Activated naive CD8-positive, alpha-beta T cell treated with anti-CD3 and anti-CD28 coated beads, Interleukin-2, amount 50 U/mL, for 24 hours (primary cell): ENCODE measurements at places on chromosomes 3 and 15.

DNA sequence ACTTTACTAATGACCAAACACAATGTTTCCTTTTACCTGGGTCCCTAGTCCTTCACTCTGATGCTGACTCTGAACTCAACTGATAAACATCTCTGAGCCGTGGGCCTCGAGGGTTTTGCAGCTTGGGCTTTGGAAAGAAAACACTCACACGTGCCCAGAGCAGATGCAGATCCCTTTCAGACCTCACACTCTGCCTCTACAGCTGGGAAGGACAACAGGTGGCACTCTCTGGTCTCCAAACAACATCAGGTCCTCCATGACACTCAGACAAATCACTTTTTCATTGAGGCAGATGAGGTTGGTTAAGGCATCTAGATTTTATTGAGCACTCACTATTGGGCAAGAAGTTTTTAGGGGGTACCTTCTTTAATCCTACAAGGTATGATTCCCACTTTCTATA lies 64.7 kb upstream of the NTRK3 start:
- no peak for DNase-seq

DNA sequence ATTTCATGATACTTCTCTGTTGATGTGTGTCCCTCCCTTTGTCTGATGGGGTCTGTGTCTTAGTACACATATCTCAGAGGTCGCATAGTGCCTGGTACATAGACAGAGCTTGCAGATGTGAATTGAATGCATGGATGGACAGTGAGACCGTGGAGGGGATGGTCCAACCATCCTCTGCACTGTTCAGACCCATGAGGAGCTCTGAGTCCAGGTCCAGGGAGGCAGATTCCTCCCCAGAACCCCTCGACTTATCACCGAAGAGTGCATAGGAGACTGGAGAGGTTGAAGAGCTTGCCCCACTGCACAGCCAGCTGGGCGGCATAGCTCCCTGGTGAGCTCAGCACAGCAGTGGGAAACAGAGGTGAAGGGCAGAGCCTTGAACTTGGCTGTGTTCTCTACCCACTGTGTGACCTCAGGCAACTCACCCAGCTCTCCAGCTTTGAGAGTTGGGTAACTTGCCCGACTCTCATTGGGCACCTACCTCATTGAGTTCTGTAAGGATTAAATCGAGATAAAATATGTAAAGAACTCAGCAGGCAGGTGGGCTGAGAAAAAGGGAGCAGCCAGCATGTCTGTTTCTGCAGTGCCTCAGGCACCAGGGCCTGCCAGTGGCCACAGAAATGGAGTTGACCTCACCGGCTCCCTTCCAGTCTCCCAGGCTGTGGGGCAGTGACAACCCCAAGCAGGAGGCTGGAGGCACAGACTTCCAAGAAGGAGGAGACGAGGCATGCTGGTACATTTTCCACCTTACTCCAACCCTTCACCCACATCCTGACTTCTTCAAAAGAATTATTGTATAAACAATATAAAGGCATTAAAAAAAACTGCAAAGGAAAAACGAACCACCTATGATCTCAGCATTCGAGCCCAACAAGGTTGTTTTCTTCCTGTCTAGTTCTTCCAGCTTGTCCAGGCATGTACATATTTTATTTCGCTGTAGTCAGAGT lies 54.1 kb upstream of the TFRC start:
- no peak for DNase-seq

GRCh38 chr3:18868911-18869689 lies 279.2 kb upstream of the KCNH8 start:
- DNase-seq, result peak; percentile 46

GRCh38 chr3:66317750-66318376 lies 97.1 kb downstream of the SLC25A26 start:
- no peak for DNase-seq

DNA sequence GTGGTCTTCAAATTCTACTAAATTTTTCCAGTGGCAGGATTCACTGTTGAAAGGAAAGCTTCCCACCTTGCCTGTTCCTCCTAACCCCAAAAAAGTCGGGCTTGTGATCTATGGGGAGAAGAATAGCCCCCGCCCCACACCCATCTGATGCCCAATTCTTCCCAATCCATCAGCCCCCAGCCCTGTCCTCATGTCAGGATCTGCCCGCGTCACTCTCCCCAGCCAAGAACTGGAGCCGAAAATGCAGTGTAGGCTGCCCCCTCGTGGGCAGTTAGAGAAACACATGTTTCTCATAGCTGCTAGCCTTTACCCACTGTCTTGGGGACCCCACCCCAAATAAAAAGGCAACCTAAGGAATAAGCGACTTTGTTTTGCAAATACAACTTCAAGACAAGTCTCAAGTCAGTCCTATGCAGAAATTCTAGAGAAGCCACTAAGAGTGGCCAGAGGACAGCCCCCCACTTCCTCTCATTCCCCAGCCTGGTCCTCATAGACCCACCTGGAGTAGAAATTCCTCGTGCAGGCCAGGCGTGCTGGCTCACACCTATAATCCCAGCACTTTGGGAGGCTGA lies 13.0 kb upstream of the CSK start:
- DNase-seq, result peak; percentile 69

DNA sequence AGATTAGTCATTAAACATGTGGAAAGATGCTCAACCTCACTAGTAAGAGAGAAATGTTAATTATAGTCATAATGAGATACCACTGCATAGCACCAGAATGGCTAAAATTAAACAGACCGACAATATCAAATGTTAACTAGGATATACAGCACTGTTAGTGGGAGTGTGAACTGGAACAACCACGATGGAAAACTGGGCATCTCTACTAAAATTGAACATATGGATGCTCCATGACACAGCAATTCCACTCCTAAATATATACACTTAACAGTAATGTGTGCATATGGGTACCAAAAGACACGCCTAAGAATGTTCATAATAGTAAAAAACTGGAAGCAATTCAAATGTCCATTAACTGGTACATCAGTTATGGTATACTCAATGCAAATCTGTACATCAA lies 41.5 kb downstream of the CRTAP start:
- no peak for DNase-seq

DNA sequence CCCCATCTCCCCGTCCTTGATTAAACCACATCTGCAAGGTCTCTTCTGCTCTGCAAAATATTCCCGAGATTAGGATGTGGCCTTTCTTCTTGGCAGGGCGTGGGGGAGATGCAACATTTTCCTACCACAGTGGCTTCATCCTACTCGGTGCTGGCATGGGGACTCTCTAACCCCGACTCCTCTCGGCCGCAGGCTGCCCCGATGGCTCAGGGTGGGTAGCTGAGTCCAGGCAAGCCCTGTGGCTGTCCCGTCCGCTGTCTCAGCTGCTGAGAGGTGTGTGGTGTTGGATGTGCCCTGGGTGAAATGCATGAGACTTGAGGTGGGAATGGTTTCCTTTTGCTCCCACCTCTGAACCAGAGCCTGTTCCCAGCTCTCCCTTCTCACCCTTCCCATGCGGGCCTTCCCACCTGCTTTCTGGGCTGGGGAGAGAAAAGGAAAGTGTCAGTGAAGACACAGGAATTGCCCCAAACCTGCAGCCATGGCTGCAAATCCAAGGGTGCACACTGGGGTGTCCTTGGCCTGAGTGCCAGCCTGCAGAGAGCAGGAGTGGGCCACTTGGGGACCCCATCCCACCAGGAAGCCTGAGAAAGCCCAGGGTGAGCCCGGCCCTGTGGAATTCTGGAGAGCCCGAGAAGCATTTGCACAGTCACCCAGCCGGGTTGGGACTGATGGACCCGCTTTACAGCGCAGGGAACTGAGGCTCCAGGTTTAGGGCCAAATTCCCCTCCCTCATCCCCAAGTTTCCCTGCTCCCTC lies 115.0 kb downstream of the FBLN2 start:
- no peak for DNase-seq

GRCh38 chr15:92343924-92344643 lies 49.6 kb upstream of the ST8SIA2 start:
- DNase-seq, result no peak

DNA sequence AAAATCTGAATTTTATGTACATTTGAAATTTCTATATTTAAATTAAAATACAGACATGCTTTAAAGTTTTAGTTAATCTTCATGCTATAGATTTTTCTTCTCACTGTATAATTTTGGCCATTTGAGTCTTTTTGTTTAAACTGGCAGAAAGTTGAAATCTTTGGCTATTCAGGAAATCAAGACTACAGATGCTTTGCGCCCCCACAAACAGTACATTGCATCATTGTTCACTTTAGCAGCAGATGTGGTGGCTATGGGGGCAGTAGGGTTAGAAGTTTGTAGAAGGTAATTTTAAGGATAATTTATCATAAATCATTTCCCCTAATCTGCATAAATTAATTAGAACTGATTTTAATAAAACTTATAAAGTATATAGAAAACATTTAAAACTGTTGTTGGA lies 20.9 kb downstream of the SPPL2A start:
- DNase-seq, result no peak
